ENCODE measurements at places on chromosomes 16 and 17.

- DNase-seq = no peak
Observed at GRCh38 chr17:80382956-80383355, 32.0 kb upstream of the ENDOV start.

GRCh38 chr17:51230306-51230705 is 29.5 kb downstream of the MBTD1 start:
- DNase-seq = no peak

DNA sequence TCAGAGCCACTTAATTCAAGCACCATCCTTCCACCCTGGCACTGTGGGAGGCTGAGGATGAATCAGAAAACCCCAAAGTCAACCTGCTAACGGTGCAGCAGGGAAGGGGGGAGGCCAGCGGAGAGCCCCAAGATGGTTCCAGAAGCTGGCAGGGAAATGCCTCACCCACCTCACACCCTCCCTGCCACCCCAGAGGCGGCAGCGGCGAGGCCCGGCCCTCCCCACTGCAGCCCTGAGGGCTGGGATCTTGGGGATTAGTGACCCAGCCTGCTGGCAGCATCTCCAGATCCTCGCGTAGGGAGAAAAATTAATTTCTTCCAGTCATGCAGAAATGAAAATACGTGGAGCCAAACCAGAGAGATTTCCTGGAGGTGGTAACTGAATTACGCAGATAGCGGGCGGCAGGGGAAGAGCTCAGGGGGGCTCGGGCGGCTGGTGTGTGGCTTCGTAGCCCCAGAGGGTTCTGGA is 38.2 kb downstream of the CBFA2T3 start:
- DNase-seq = no peak

- DNase-seq = no peak
Observed at GRCh38 chr17:72068643-72069042, 52.2 kb upstream of the SOX9 start.

DNA sequence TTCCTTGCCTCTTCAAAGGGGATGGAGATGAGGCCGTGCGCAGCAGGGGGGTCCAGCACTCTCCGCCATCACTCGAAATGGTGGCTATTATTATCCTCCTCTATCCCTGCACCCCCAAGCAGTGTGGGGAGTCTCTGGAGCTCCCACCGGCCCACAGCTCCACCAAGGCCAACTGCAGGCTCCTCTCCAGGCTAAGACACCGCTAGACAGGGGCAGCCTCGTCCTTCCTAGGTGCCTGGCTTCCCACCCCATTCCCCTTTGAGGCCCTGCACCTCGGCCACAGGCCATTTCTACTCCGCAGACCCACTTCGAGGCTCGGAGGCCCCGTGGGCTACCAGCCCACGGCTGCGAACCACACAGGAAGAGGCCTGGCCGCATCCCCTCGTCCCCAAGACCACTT is 39.6 kb upstream of the PABPN1L start:
- no peak for DNase-seq

DNA sequence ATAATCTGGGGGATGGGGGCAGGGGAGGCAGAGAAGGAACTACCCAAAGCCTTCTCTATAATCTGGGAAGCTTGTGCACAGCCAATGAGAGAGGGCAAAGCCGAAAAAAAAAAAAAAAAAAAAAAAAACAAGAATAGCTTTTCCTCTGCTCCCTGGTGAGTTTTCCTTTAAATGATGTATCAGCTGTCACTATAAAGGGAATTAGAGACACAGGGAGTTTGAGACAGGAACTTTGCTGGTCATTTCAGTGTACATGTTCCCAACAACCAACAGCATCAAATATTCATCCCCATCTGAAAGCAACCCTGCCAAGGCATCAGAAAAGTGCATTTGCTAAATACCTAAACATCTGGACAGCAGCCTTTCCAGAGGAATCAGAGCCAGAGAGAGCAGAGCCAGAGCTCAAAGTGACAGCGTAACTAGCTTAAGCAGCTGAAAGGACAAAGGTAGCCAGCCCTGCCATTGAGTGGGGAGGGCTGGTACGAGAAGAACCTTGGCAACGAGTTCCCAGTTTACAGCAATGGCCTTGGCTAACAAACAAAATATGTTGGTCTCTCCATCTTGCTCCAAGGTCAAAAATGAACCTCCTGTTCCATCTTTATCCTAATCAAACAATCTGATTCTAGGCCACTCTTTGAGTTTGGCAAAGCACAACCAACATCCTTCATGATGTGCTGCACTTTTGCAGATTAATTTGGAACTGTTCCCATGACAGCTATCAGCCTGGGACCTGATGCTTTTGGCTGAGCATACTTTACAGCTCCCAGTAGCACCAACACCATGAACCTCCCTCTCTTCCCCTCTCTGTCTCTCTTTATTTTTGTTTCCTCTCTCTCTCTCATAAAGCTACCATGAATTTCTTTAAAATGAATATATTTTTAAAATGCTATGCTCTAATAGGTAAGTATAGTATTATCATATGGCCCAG is 143.7 kb upstream of the GNAO1 start:
- no peak for DNase-seq

DNA sequence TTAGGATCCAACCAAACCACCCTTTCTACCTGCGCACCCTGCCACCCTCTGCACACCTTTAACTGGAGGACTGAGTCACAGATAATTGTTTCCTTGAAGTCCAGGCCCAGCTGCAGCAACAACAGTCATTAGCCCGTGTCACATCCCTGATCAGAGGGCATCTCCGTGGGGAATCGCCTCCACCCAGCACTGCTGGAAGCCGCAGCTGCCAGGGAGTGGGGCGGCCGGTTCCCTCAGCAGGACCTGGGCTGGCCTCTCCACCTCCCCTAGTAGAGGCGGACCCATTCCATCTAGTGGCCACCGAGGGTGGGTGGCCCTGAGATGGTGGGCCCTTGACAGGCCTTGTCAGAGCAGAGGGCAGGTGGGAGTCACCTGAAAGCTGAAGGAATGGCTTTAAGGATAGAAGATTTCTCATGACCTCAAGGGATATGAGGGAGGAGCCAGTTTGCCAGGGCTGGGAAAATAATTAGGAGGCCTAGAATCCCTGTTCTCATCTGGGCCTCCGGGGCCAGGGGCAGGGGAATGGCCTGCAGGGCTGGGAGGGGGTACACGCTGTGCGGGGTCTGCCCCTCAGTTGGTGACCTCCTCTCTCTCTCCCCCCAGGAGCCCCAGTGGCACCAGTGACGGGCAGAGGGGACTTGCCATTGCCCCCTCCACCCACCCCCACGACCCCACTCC is 6.2 kb downstream of the PRSS53 start:
- DNase-seq = no peak

DNA sequence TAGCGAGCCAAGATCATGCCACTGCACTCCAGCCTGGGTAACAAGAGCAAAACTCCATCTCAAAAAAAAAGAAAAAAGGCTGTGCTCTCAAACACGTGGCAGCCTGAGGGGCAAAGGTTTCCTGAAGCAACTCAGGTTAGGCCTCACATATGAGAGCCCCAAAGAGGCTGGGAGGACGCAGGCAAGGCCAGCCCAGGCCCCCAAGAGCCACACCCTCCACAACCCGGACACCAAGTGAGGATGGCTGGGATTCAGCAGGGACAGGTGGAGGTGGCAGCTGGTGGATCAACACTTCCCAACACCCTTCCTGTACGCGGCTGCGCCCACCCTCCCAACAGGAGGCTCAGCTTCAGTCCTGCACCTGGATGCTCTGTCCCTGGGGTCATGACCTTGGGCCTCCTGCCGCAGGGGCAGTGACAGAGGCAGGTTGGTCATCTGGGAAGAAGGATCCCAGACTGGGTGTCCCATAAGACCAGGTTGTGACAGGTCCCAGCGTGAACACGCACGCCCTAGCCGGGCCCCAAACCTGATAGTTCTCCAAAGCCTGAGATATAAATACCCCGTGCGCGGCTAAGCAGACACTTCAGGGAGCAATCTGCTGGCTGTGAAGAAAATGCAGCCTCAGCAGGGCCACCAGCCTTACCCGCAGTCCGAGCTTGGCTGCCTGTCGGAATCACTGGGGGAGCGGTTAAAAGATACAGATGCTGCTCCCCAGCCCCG is 78.1 kb downstream of the TIMM22 start:
- DNase-seq = no peak

DNA sequence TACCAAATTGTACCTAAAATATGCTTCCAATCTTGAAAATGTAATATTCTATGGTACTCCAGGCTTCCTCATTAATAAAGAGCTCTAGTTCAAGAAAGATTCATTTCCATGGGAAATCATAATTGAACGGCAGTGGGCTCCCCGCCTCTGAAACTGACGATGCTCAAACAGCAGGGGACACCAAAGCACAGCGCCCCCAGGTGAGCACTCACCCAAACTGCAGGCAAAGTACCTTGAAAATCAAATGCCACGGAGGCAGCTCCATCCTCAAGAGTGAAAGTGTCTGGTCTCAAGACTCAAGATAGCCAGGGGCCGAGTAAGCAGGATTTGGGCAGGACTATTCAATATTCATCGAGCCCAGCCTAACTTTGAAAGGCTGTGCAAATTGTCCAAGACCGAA is 217.4 kb upstream of the TNRC6C start:
- no peak for DNase-seq

DNA sequence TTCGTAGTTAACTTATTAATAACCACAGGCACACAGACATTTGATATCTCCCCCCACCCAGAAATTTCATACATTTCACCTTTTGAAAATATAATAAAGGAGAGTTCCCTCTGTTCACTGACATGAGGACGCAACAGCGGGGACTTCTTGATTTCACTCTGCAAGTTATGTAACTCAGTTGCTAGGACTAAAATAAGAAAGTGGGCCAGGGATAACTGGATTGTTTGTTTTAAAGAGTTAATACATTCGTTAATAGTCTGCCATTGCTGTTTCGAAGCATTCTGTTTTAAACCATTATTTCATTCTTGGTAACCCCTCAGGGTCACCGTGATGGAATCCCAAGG is 1.2 kb downstream of the RHOT1 start:
- DNase-seq = no peak

DNA sequence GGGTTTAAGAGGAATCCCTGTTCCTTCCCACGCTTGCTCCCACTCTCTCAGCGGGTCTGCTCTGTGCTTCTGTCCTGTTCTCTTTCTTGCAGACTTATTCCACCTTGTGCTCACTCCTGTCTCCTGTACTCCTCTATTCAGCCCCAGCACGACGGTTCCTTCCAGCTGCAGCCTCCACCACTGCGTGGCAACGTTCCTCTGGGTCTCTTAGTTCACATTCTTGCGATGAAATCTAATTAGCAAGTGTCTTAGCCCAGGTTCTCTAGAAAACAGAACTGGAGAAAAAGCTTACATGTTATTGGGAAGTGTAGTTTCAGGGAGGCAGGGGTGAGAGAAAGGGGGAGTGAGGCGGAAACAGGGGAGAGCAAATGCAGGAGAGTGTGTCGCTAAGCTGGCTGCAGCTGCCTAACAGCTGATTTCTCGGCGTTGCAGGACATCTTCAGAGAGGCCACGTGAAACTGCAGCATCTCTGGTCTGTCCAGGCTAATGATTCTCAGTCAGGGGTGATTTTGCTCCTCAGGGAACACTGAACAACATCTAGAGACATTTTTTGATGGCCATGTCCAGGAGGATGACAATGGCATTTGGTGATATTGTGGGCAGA is 213.2 kb upstream of the NLRP1 start:
- DNase-seq = no peak

- DNase-seq = no peak
Observed at GRCh38 chr17:64340557-64340956, 50.1 kb downstream of the PECAM1 start.

DNA sequence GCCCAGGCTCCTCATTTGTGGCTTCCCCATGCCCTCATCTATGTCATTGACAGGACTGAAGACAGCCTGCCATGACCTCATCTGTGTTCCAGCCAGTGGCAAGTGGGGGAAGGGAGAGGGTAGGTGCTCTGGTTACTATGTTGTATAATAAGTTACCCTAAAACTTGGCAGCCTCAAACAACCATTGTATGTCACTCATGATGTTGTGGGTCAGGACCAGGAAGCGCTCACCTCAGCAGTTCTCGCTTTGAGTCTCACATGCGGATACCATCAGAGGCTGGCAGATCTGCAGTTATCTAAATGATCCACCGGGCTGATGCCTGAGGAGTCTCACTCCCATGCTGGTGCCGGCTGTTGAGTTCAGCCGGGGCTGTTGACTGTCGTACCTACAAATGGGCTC is 89.0 kb upstream of the TMEM97 start:
- no peak for DNase-seq

GRCh38 chr16:85825326-85825725 is 25.8 kb downstream of the COX4I1 start:
- DNase-seq = no peak

DNA sequence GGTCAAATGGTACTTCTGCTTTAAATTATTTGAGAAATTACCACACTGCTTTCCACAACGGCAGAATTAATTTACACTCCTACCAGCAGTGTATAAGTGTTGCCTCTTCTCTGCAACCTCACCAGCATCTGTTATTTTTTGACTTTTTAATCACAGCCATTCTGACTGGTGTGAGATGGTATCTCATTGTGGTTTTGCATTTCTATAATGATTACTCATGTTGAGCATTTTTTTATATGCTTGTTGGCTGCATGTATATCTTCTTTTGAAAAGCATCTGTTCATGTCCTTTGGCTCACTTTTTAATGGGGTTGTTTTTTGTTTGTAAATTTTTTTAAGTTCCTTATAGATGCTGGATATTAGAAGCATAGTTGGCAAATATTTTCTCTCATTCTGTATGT is 446.7 kb downstream of the PMP22 start:
- DNase-seq = no peak

DNA sequence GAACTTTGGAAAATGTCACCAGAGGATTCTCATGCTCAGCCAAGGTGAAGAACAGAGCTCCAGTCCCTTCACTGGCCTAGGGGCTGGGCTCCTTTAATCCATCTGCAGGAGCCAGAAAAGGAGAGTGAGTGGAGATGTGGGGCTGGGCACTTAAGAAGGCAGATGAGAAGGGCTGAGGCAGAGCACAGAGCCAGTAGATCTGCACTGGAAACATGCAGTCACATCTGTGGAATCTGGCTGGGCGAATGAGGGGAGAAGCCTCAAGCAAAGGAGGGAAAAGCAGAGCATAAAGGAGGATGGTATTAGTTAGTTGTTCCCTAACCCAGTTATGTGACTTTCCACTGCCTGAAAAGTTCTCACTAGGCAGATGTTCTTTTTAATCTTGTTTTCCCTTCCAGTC is 50.4 kb upstream of the BCAR1 start:
- no peak for DNase-seq

DNA sequence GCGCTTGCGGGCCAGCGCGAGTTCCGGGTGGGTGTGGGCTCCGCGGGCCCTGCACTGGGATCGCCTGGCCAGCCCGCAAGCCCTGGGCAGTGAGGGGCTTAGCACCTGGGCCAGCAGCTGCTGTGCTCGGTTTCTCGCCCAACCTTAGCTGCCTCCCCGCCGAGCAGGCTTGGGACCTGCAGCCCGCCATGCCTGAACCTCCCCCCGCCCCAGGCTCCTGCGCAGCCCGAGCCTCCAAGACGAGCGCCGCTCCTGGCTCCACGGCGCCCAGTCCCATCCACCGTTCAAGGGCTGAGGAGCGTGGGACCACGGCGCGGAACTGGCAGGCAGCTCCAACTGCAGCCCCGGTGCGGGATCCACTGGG is 12.3 kb upstream of the ZFP90 start:
- no peak for DNase-seq

GRCh38 chr17:51365090-51365489 is 104.7 kb downstream of the UTP18 start:
- DNase-seq = no peak

- no peak for DNase-seq
Observed at GRCh38 chr17:67477687-67478086, 100.6 kb downstream of the PITPNC1 start.

GRCh38 chr17:7839876-7840261 is 5.9 kb downstream of the KDM6B start:
- no peak for DNase-seq

GRCh38 chr17:59616253-59616920 is 3.3 kb upstream of the CLTC start:
- DNase-seq = no peak
